Activated T-cell treated with anti-CD3 and anti-CD28 coated beads, Interleukin-2, amount 50 U/mL, for 72 hours (primary cell): ENCODE measurements at places on chromosomes 5 and 9. TPM values are rescaled to one million over a fixed set of nuclear protein-coding genes. Genes with fewer than 3 reads are reported as not detected.

Gene SPINK4
- total RNA-seq = not detected

Gene SLC24A2
- total RNA-seq = not detected

Gene SPATA31D4
- not detected for total RNA-seq

Gene PCDHB13
- total RNA-seq = not detected

Gene BRD3OS
- 6.3 TPM for total RNA-seq

Gene ADAMTS12
- 0.05 TPM for total RNA-seq

Gene CCDC152
- 13.5 TPM for total RNA-seq

Gene NMUR2
- total RNA-seq = not detected

GRCh38 chr5:139836469-139837208 lies 41.0 kb downstream of the PSD2 start:
- no peak overlapping the region for H3K27ac ChIP-seq
- DNase-seq = no peak
- H3K4me1 ChIP-seq = no peaks in the 10 kb centered on the region
- H3K27me3 ChIP-seq = peaks cover 30% of the 10 kb centered on the region
- no peak overlapping the region for H3K4me3 ChIP-seq
- no peaks in the 10 kb centered on the region for H3K36me3 ChIP-seq

DNA sequence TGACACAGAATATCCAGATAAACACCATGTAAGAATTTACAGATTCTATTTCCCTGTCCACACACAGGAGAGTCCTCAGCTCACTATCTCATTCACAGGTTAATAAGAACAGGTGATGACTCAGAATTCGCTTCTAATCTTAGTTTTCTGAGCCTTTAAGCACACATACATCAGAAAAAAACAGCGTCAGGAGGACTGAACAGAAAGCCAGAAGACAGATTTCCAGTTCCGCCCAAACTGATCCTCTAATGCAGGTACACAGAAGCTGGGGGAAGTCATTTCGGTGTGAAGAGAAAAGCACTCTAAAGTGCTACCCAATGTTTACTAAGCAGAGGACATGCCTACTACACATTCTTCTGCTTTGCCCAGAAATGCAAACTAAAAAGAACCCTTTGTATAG lies 1.6 kb downstream of the CEMIP2 start:
- peak overlapping the region; percentile 97 for H3K4me3 ChIP-seq
- peaks cover 11% of the 10 kb centered on the region for H3K36me3 ChIP-seq
- H3K27ac ChIP-seq = peak overlapping the region; percentile 97
- DNase-seq = peak; percentile 49
- H3K4me1 ChIP-seq = peaks cover 59% of the 10 kb centered on the region

GRCh38 chr9:69945671-69946141 lies 97.9 kb upstream of the MAMDC2 start:
- H3K4me1 ChIP-seq = peaks cover 5% of the 10 kb centered on the region
- DNase-seq = no peak
- no peaks in the 10 kb centered on the region for H3K36me3 ChIP-seq
- H3K4me3 ChIP-seq = no peak overlapping the region

DNA sequence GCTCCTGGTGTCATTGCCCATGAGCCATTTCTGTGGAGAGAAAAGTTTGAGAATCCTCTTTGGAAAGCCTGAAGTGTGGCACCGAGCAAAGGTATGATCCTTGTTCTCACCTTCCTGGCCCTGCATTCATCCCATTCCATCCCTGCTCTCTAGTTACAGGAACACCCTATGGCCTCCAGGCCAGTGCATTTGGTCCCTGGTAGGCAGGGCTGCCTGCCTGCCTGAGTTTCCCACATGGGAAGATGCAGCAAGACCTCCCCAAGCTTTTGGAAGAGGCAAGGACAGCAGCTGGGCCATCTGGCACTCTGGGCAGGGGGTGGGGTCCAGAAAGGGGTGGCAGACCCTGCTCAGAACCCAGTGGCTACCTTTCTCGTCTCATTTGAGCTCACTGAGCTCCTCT lies 24.5 kb downstream of the IGIP start:
- H3K4me3 ChIP-seq = no peak overlapping the region
- peaks cover 22% of the 10 kb centered on the region for H3K27me3 ChIP-seq
- H3K36me3 ChIP-seq = no peaks in the 10 kb centered on the region

DNA sequence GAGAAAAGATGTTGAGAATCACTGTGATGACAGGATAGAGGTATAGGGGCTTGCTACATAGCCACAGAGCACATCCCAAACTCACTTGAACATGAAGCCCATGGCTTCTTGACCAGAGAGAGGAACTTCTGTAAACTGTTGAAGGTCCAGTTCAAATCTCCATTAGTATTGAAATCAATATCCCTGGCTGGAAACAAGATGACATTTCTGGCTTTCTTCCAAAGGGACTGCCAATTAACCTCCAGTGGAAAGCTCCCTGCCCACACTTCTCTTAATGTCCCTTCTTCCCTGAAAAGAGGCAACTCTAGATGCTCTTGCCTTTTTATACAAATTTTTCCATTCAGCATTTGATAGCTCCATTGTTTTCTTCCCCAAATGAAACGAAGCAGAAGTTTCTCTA lies 612.1 kb downstream of the EBF1 start:
- no peak overlapping the region for H3K27ac ChIP-seq
- H3K27me3 ChIP-seq = no peaks in the 10 kb centered on the region
- DNase-seq = no peak
- H3K4me1 ChIP-seq = no peaks in the 10 kb centered on the region

GRCh38 chr9:133863257-133863592 lies 125.1 kb upstream of the SARDH start:
- H3K36me3 ChIP-seq = peaks cover 2% of the 10 kb centered on the region
- no peak overlapping the region for H3K4me3 ChIP-seq
- H3K4me1 ChIP-seq = no peaks in the 10 kb centered on the region

GRCh38 chr5:31626156-31626555 lies 12.8 kb upstream of the PDZD2 start:
- DNase-seq = no peak
- H3K27me3 ChIP-seq = peaks cover 19% of the 10 kb centered on the region
- H3K27ac ChIP-seq = no peak overlapping the region
- no peak overlapping the region for H3K4me3 ChIP-seq

DNA sequence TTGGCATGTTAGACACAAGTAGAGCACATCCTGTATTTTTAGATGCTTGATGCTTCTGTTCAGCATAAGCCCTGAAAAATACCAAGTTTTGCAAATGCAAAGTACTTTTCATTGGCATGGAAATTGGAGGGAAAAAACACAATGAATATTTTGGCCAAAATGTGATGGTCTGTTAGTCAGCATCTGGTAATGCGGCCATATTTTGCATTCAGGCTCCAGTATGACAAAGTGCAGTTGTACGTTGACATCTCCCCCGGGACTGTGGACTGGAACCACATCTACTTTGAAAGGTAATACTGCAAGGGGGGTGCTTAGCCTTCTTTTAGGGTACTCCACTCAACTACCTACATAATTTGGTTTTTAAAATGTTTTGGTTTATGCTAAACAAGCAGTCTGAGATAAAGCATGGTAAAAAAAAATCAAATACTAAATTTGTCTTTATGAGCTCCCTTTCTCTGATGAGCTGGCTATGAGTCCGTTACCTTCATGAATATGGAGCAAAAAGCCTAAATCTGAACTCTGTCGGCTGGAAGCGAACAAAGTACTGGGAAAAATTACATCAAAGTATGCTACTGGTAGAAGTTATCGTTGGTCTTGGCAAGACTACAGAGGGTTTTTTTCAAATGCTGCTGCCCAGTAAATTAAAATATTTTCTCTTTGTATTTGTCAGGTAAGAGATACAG lies 297.0 kb downstream of the ARHGEF28 start:
- H3K4me1 ChIP-seq = no peaks in the 10 kb centered on the region
- H3K4me3 ChIP-seq = no peak overlapping the region
- peaks cover 31% of the 10 kb centered on the region for H3K27me3 ChIP-seq
- no peaks in the 10 kb centered on the region for H3K36me3 ChIP-seq

DNA sequence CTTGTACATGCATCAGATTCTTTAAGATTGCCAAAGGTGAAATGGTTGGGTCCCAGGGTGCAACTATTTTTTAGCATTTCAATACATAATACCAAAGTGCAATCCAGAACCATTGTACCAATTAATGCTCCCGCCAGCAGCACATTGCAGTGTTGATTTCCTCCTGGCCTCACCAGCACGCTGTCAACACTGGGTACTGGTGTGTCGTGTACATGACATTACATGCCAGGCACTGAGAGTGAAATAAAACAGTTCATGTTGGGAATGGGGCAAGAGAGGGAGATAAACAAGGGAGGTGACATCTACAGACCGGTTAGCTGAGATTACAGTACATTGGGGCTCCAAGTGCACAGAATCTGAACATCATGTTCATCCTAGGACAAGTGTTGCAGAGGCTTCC lies 37.8 kb downstream of the HMGCS1 start:
- H3K4me1 ChIP-seq = no peaks in the 10 kb centered on the region
- H3K27ac ChIP-seq = no peak overlapping the region

DNA sequence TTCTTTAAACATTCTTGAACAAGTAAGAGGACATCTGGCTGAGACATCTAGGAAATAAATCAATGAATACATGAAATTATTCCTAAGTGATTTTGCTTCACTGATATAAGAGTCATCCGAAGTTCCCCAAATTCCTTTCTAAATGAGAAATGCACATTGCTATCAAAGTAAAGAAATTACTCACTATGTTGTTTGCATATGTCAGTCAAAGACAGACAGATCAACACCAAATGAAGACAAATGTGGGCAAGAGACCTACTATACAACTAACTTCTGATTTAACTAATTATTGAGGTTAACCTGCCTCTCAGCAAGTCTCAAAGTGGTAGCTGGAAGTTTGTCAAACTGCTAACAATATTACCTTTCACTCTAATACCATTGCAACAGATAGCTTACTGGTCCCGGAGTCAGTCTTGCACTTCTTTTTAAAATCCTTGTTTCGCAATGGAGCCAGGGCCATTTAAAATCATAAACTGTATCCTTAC lies 13.2 kb downstream of the TUT7 start:
- H3K27ac ChIP-seq = peak overlapping the region; percentile 67
- no peaks in the 10 kb centered on the region for H3K27me3 ChIP-seq
- no peak overlapping the region for H3K4me3 ChIP-seq
- no peak for DNase-seq

- H3K36me3 ChIP-seq = peaks cover 5% of the 10 kb centered on the region
- H3K4me1 ChIP-seq = no peaks in the 10 kb centered on the region
- H3K27ac ChIP-seq = no peak overlapping the region
- no peaks in the 10 kb centered on the region for H3K27me3 ChIP-seq
- DNase-seq = no peak
These were observed 772.7 kb upstream of the SEMA6A start for GRCh38 chr5:117347280-117347679.

DNA sequence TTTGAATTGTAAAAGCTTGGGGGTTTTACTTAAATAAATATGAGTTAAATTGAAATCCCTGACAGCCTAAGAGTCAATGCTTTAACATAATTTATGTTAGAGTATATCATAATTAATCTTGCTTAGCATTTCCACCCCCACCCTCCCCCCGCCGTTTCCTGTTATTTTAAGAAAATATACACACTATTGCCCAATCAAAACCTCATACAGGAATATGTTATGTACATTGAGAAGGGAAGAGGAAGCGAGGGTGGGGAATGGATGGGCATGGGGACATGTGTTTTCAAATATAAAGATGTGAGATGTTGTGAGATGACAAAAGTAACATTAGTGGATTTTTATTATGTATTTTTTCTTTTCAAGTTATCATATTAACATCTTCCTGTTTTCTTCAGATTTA lies 561.1 kb upstream of the MEF2C start:
- no peak for DNase-seq
- no peaks in the 10 kb centered on the region for H3K4me1 ChIP-seq
- H3K4me3 ChIP-seq = no peak overlapping the region
- H3K27ac ChIP-seq = no peak overlapping the region
